H9 (cell line): ENCODE measurements at places on chromosomes 7 and 10.

DNA sequence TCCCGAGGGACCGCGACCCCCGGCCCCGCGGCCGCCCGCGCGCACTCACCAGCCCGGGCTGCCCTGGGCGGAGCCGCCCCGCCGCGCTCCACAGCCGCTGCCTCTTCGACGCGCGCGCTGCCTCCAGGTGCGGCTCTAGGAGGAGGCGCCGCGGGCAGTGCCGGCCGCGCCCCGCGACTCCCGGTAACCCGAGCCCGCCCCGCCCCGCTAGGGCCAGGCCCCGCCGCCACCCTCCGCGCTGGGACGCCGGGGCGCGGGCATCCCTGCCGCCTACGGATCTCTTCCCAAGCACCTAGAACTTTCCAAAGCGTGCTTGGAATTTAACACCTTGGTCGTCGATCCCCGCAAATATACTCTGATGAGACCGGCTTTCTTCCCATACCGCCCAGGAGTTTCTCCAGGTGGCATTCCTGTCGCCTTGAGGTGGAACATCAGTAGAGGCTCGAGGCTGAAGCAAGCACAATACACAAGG, at the start of gene SLC26A5:
TSS of gene SLC26A5 (minus strand) at position 159 of the 472 bp plus-strand sequence. CDS start 24,693 bp downstream, outside the sequence.
- peak; percentile 75 for DNase-seq

- no peak for DNase-seq
These were observed 135.7 kb downstream of the DNAJB6 start for GRCh38 chr7:157472311-157473050.

GRCh38 chr7:142522735-142523134, 226.5 kb upstream of the PRSS1 start:
- DNase-seq, result no peak

DNA sequence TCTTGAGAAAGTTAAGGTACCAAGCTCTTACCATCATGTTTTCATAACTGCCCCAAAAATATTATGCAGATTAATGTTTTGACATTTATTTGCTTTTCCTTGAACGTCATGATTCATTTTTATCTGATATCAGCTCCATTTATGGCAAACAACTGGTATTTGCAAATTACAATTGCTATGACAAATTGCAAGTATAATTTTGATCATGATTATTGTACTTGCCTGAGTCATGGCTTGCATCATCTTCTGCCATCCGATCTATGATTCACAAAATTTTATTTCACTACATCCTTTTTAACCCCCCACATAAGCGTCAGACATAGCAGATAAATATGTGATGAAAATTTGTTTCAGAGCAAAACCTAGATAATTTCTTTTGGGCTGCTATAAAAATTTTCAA, 155.0 kb downstream of the STK31 start:
- DNase-seq, result no peak

DNA sequence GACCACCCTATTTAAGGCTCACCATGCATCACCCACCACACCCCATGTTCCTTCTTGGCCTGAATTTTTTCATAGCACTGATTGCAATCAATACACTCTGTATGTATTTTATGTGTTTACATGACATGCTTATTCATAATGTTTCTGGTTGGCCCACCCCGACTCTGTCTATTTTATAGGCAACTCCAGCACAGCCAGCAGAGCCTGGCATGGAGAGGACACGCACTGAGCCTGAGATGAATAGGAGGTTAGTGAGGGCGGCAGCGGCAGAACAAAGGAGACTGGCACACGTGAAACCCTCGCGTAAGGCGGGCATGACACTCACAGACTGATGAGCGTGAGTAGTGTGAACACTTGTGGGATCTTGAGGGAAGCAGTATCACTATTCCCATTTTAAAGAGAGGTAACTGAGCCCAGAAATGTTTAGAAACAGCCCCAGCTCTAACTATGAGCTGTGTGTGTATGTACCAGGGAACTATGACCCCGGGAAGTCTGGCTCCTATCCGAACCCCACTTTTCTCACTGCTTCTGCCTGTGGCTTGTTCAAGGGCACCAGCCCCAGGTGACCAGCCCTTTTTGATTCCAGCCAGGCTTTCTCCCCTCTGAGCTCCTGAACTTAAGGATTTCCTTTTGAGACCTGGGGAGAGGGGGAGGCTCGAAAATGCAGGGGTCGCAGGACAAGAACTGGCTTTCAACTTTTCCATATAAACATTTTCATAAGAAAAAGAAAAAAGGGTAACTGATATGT, 113.3 kb downstream of the ARHGAP22 start:
- no peak for DNase-seq

GRCh38 chr7:150450491-150451001, at the start of gene GIMAP8:
Gene GIMAP8, plus strand, starts transcription at chr7:150450630. Its CDS starts 16,069 bp downstream, at chr7:150466699.
- DNase-seq, result no peak

DNA sequence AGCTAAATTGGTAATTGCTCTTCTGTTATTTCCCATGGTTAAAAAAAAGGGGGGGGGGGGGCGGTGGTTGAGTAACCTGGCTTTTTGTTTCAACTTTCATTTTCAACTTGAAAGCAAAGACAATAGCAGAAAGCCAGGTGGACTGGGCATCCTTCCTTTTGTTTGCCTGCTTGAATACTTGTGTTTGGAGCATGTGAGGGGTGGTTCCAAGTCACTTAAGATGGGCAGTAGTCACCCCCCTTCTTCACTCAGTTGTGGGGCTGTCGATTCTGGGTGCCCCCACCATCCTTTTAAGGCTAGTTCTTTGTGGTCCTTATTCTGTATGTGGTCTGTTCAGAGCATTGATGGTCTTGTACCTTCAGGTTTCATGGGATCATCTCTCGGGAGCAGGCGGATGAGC, 165.6 kb upstream of the PRR15 start:
- DNase-seq, result no peak

DNA sequence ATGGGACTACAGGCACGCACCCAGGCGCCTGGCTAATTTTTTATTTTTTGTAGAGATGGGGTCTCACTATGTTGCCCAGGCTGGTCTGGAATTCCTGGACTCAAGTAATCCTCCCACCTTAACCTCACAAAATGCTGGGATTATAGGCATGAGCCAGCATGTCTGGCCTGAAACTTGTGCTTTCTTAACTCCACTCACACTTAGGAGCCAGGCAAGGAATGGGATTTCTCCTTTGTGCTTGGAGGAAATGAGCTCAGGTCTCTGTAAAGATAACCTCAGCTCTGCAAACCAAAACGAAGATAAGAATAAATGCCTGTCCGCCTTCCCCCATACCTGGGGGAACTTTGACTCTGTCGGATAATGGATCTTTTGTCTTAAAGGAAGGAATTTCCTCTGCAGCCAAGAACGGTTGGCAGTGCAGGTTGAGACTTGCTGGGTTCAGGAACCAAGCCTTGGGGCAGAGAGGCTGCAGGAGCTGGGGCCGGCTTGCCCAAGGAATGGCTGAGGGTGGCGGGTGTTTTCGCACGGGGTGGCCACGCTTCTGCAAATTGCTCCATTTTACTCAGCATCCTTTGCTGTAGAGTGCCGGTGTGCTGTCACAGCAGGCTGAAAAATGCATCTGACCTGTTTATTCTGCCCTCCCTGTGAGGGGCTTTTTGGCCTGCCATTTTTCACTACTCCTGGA, 174.2 kb downstream of the KIAA1217 start:
- peak; percentile 34 for DNase-seq

DNA sequence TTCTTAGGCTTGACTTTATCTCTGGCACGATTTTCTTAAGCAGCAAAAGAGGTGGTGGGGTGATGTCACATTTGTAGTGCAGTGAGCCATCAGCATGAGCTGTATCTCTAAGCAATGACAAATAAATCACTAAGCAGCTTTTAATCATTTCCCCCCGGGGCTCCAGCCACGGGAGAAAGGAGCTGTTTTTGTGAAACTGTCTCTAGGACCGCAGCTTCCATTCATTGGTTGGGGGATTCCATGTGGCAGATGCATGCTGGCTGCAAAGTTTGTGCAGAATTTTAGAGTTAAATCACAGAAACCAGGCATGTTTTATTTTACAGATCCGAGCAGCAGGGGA, 464 bp downstream of the KIAA1217 start:
- no peak for DNase-seq

- DNase-seq, result no peak
These were observed 745 bp downstream of the YWHAG start for GRCh38 chr7:76358011-76358480.

GRCh38 chr10:127356360-127356759, 160.0 kb upstream of the INSYN2A start:
- DNase-seq, result no peak

DNA sequence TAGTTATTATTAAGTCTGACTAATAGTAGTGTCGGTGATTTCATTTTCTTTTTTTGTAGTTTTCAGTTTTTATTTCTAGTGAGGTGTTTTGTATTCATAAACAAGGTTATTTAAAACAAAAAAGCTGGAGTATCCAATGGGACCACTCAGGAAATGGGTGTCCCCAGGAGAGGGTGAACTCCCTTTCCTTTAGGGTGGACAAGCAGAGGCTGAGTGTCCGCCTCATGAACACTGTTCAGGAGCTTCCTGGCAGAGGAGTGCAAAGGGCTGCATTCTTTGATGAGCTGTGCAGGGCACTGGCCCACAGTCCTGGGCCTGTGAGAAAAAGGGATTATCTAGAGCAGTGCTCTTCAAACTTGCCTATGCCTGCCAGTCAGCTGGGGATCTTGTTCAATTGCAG, 56.0 kb downstream of the ADAMTS14 start:
- no peak for DNase-seq

GRCh38 chr7:140448781-140449480, 30.4 kb downstream of the MKRN1 start:
- no peak for DNase-seq

GRCh38 chr10:16518822-16519221, 2.9 kb downstream of the C1QL3 start:
- no peak for DNase-seq

GRCh38 chr10:109866168-109866994, 56.9 kb downstream of the XPNPEP1 start:
- no peak for DNase-seq

DNA sequence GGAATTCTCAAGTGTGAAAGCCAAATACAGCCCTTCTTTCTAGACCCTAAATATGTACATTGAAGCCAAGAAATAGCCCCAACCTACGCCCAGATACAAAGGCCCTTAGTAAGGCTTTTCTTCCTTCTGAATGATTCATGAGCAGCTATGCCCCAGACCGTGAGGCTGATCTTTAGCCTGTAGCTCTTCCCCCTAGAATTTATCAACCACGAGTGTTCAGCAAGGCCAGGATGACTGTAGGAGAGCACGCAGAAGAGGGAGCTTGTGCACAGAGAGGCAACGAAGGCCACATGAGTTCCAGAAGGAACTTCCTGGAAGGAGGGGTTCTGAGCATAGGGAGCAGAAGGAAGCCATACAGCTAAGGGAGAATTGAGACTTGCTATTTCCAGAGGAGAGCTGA, 53.0 kb upstream of the HABP2 start:
- DNase-seq, result no peak

- no peak for DNase-seq
These were observed 189.3 kb upstream of the SP4 start for GRCh38 chr7:21238400-21239116.

- no peak for DNase-seq
These were observed 31.7 kb downstream of the HTRA1 start for GRCh38 chr10:122492999-122493481.

DNA sequence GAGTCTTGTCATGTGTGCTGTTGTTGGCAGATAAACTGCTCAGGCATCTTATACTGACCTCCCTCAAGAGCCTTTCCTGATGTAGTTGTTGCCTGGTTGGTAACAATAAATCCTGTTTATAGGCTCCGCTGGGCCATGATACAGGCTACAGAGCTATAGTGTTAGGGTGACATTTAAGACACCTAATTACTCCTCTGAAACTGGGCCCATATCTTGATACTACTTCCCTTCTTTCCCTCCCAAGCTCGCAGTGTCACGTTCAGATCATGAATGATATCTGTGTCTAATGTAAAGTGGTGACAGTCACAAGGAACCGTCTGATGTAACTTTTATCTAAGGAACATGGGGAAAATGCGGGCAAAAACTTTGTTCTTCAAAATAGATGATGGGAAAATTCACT, 35.4 kb downstream of the CROT start:
- no peak for DNase-seq

GRCh38 chr7:154424350-154424749, 372.2 kb downstream of the DPP6 start:
- DNase-seq, result no peak

DNA sequence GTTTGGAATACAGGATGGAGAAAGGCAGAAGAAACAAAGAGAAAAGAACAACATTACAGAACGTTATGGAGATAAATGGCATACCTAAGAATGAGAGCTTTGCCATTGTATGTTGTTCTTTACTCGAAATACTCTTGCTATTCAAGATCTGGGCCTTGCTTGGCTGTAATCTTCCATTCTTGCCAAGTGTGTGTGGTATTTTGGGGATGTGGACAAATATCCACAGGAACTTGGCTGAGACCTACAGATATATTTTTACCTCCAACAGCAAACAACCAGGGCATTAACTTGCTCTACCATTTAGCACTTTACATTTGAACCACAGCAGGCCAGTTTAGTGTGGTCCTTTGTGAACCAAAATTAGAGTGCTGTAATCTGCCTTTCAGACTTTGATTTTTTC, 76.3 kb downstream of the DKK1 start:
- DNase-seq, result no peak

- DNase-seq, result no peak
These were observed 355.1 kb downstream of the GALNT17 start for GRCh38 chr7:71486856-71487628.

- peak; percentile 12 for DNase-seq
These were observed 577 bp downstream of the LRRC18 start for GRCh38 chr10:48938990-48939536.

DNA sequence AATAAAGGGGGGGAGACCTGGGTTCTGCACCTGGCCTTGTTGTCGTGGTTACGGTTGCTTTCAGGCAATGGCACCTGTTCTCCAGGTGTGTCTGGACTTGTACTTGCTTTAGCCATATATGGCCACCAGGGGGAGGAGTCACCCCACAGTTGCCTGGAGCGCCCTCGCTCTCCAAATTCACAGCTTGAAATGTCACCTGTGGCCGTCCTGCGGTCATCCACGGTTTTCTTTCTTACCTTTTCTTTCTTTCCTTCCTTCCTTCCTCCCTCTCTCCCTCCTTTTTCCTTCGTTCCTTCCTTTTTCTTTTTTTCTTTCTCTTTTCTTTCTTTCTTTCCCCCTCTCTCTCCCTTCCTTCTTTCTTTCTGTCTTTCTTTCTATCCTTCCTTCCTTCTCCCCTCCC, 157.2 kb upstream of the ZNF92 start:
- peak; percentile 84 for DNase-seq

- DNase-seq, result no peak
These were observed 106.0 kb downstream of the ABLIM1 start for GRCh38 chr10:114552050-114552449.

- no peak for DNase-seq
These were observed 290.8 kb downstream of the EXOC4 start for GRCh38 chr7:133543657-133544056.

GRCh38 chr7:51727441-51727840, 410.8 kb upstream of the COBL start:
- DNase-seq, result no peak
